Stimulated activated CD8-positive, alpha-beta memory T cell treated with anti-CD3 and anti-CD28 coated beads, Interleukin-12 subunit alpha, Interleukin-12 subunit beta, amount 100 ng/mL, for 4 hours (primary cell): ENCODE measurements at places on chromosomes 5 and 9.
A peak's percentile ranks its signal among the peaks of the same experiment; 100 is the strongest.

DNA sequence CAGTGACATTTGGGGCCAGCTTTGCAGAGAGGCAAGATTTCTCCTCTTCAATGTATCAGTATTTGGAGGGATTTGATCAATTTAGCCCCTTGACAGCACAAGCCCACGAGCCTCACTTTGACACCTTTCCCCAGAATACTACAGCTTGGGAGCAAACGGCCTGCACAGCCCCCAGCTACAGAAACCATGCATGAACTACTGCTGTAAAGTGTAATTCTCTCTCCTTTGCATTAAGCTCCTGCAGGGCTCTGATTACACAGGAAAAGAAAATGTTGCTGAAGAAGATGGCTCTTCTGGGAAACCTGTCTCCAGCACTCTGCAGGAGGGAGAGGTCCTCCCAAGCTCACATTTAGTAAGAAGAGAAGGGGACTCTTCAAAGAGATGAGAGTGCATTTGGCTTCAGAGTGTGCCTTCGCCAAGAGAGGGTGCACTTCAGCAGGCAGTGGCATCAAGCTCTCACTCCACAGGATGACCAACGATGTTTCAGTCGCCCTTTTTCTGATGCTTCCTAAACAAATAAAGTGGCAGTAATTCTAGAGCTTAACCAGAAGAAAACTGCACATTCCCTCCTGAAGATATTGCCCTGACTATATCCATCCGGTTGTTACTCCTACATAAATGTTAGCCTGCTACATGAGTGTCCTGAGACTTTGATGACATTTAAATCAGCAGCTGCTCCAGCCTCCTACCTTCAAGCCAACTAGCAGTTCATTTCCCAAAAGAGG is 272.2 kb downstream of the AUH start:
- DNase-seq = no peak

GRCh38 chr5:116084287-116084691 is 536 bp upstream of the COMMD10 start:
- DNase-seq = no peak

- no peak for DNase-seq
These were observed 97.4 kb upstream of the MAST4 start for GRCh38 chr5:66498791-66499207.

DNA sequence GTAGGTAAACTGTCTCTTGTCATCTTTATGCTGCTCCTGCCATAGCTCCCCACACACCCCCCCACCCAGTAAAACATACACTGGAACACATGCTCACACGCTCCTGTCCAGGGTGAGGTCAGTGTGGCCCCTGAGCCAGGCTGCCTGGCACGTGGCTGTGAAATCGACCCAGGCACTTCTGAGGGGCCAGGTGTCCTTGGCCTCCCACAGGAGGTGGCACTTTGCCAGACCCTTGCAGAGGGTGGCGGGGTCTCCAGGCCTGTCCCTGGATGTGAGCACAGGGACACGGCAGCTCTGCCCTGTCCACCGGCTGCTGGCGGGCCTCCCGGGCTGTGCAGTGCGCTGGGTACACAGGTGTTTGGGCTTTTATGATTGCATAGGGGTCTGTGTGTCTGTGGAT is 10.0 kb upstream of the CRB2 start:
- no peak for DNase-seq

DNA sequence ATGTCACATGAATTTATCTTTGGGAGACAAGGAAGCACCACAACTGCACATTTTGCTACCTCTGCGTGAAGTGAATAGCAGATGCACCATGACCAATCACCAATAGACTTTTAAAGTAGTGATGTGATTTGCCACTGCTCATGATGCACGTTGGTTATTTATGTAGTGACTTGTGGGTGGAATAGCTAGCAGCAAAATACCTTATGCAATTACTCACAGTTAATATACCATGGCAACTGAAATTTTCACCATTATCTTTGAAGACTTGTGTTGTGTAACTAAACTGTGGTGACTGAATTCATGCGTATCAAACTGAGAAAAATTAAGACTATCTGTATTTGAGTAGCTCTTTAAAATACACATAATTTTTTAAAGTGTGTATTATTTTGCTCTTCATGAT is 46.2 kb upstream of the TUSC1 start:
- DNase-seq = no peak

DNA sequence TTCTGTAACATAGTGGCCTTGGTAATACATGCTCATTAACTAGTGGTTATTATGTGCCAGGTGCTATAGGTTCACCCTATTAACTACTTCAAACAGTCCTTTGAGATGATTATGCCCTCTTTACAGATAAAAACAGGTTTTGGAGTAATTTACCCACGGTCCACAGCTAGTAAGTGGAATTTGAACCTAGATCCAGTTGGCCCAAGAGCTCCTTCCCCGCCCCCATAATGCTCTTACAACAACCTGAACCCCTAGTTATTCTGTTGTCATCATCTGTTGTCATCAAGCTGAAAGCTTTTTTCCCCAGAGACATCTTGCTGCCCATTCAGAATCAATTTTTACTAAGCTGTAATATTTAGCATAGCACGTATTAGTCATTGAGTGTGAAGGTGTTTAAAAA is 23.2 kb downstream of the XPA start:
- DNase-seq = no peak

GRCh38 chr5:143117821-143118220 is 285.7 kb downstream of the NR3C1 start:
- no peak for DNase-seq

DNA sequence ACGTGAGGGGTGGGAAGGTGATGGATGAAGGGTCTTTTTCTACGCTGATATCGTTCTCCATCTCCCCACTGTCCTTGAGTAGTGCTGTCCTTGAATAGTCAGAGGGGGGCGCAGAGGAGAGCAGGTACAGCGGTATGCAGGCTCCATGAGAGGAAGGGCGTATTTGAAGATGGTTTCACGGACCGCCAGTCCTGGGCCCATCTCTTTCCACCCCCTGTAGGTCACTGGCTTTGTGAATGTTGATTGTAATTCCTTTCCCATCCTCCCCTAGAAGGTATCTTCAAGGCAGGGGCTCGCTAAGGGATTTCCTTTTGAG is 40.8 kb upstream of the DAB2IP start:
- no peak for DNase-seq

GRCh38 chr9:94697972-94698581 is 28.4 kb upstream of the AOPEP start:
- DNase-seq = no peak

DNA sequence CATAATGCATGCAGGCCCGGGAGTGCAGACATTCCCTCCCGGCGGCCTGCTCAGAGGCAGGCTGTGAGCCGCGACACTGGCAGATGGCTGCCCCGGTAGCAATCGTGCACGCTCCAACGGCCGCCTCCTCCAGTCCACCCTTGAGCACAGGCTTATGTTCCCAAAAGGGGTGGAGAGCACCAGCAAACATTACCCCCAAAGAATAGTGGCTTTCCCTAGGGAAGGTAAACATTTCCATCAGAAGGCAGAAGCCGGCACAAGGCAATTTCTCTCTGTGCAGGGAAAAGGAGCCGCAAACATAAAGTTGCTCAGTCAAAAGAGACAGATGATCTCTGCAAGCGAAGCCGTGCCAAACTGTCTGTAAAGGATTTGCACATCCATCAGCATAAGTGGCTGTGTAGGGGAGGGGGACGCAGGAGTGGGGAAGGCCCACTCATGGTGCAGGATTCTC is 92.5 kb downstream of the SIL1 start:
- no peak for DNase-seq

- DNase-seq = no peak
These were observed 102.5 kb upstream of the IFNK start for GRCh38 chr9:27421577-27421976.

GRCh38 chr5:178350361-178351220 is 118.0 kb upstream of the PHYKPL start:
- DNase-seq = no peak

DNA sequence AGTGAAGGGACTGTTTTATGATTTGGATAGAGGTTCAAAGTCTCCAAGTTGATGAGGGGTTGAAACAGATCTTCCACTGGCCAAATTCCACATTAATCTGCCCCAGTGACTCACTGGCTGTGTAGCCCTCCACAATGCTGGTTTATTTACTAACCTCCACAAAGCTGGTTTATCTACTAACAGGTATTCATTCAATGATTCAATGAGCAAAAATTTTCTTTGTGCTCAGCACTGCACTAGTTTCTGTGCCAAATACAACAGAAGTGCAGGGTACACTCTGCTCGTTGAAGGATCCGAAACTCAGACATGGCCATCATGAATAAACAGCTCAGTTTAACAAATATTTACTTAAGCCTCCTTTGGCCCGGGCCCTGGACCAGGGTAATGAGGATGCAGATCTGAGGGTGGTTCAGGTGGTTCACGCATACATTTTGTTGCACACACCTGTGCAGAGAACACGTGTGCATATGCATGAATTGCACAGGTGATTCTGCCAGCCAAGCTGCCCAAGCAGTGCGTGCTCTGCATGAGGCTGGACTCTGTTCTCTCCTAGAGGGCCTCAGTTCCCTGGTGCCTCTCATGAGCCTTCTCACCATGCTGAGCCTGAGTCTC is 71.0 kb downstream of the SH3PXD2B start:
- DNase-seq = no peak

- DNase-seq = no peak
These were observed 84.2 kb downstream of the ZNF608 start for GRCh38 chr5:124662181-124662781.

GRCh38 chr5:140261403-140262171 is 41.3 kb downstream of the PFDN1 start:
- no peak for DNase-seq

DNA sequence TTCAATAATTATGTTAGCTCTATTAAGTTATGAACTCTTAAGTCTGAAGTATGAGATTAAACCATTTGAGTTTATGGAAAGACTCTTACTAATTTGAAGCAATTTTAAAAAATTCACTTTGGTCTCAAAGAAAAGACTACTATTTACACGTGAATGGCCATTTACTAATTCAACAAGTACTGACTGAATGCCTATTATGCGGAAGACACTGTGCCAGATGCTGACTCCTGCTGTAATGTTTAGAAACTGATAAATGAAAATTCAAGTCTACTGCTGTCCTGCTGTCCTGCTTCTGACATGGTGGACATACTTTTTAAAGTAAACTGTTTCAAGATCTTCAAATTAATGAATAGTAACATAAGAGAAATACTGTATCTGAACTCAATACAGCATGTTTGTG is 116.2 kb downstream of the MPDZ start:
- DNase-seq = no peak

DNA sequence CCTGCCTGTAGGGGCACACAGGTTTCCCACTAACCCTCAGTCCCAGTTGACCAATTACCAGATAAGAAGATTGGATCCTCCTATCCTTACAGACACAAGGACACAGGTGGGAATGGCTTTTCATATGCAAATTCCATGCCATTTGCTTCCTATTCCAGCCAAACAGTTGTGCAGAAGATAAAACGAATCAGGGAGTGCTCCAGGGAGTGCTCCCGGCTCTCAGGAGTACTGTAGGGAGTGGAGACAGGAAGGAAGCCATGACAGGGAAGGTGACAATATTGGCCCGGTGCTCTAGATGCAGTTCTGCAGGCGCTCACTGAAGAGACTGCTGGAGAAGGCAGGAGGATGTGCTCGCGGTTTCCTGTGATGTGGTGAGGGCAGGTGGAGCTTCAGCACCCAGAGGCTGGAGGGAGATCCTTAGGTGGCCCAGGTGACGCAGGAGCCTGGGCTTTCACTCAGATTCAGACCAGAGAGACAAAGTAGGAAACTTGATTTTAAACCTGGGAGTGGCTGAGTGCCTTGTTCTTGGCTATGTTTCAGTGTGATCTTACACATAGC is 260.0 kb downstream of the AUH start:
- DNase-seq = peak; percentile 43

DNA sequence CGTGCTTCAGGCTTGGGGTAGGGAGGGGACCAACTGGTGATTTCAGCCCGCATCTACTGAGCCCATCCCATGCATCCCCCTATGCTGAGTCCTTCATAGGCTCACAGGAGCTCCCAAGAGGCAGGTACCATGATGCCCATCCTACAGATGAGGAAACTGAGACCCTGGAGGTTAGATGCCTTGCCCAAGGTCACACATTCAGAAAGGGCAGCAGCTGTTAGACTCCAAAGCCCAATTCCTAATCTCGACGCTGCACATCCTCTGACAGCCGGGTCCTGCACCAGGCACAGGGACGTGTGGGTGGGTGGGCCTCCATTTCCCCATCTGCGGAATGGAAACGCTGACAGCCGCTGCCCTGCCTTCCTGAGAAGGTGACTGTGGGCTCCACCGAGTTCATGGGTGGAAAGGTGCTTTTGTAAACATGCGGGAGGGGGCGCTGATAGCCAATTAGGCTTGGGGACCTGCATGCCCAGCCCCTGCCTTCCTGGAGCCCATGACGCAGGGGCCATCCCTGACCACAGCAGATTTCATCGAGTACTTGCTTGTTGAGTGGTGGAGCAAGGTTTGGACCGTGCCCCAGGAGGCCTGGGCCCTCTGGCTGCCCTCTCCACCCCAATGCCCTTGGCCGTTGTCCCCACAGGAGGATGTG is 2.2 kb downstream of the DNM1 start:
- DNase-seq = no peak

- DNase-seq = no peak
These were observed 83.3 kb downstream of the GIN1 start for GRCh38 chr5:103036601-103037000.

- DNase-seq = no peak
These were observed 83.0 kb upstream of the IFNE start for GRCh38 chr9:21565155-21565554.

GRCh38 chr9:116003397-116003796 is 150.2 kb upstream of the PAPPA start:
- no peak for DNase-seq

GRCh38 chr9:98236901-98237487 is 18.5 kb downstream of the TBC1D2 start:
- DNase-seq = no peak

- DNase-seq = no peak
These were observed 96.8 kb upstream of the IFNK start for GRCh38 chr9:27427272-27427643.

DNA sequence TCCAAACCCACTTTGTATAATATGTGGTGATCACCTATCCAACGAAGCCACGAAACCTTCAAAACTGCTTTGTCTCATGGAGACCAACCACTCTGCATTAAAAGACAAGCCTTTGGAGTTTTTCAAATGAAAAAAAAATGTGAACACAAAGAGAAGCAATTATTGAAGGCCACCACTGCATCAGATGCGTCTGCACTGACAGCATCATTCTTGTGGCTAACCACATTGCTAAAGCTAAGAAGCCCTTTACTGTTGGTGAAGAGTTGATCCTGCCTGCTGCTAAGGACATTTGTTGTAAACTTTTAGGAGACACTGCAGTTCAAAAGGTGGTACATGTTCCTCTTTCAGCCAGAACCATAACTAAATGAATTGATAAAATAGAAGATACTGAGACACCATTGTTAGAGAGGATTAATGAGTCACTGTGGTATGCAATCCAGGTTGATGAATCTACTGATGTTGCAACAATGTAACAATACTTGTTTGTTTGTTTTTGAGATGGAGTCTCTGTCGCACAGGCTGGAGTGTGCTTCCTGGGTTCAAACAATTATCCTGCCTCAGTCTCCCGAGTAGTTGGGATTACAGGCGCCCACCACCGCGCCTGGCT is 45.4 kb downstream of the TAF11L14 start:
- no peak for DNase-seq

GRCh38 chr5:91065496-91065895 is 317.6 kb downstream of the ARRDC3 start:
- DNase-seq = no peak

- no peak for DNase-seq
These were observed 36.7 kb downstream of the BRINP1 start for GRCh38 chr9:119332522-119332921.
